ENCODE measurements at places on chromosomes 4 and X.

- DNase-seq, result no peak
Measured at GRCh38 chr4:22187203-22187820, 238.7 kb upstream of the KCNIP4 start.

- no peak for DNase-seq
Measured at GRCh38 chrX:537151-537550, 93.4 kb upstream of the SHOX start.

- no peak for DNase-seq
Measured at GRCh38 chr4:71186566-71187403, 152.0 kb upstream of the SLC4A4 start.

DNA sequence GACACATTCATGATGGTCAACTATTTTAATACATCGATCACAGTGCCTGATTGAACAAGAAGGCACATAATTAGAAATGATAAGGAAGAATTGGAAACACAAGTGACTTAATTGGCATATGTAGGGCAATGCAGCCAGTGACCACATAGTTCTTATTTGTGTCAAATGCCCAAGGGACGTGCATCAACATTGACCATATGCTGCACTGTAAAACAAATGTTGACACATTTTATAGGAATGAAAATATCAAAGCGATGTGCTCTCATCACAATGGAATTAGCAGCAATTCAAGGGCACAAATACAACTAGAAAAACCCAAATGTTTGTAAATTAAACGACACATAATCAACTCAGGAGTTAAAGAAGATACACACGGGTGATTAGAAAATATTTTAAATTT, 948.3 kb upstream of the PRKX start:
- no peak for DNase-seq

- no peak for DNase-seq
Measured at GRCh38 chr4:48945981-48946380, 39.4 kb upstream of the OCIAD2 start.

DNA sequence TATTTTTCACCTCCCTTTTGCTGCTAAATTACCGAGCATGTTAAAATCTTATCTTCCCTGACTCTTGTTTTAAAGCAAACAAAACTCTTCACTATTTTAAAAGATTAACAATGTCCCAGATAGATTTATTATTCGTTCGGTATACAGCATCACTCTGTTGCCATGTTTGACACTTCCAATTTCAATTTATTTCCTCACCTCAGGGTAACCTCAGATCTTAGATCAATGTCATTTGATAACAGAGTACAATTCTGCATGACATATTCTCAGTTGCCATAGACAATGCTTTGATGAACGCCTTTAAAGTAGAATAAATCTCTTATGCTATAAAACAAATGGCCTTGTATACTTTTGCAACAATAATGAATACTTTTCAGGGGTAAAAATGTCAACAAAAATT, 1078.1 kb upstream of the IGFBP7 start:
- no peak for DNase-seq

- DNase-seq, result no peak
Measured at GRCh38 chr4:53676402-53676871, 85.2 kb upstream of the LNX1 start.

DNA sequence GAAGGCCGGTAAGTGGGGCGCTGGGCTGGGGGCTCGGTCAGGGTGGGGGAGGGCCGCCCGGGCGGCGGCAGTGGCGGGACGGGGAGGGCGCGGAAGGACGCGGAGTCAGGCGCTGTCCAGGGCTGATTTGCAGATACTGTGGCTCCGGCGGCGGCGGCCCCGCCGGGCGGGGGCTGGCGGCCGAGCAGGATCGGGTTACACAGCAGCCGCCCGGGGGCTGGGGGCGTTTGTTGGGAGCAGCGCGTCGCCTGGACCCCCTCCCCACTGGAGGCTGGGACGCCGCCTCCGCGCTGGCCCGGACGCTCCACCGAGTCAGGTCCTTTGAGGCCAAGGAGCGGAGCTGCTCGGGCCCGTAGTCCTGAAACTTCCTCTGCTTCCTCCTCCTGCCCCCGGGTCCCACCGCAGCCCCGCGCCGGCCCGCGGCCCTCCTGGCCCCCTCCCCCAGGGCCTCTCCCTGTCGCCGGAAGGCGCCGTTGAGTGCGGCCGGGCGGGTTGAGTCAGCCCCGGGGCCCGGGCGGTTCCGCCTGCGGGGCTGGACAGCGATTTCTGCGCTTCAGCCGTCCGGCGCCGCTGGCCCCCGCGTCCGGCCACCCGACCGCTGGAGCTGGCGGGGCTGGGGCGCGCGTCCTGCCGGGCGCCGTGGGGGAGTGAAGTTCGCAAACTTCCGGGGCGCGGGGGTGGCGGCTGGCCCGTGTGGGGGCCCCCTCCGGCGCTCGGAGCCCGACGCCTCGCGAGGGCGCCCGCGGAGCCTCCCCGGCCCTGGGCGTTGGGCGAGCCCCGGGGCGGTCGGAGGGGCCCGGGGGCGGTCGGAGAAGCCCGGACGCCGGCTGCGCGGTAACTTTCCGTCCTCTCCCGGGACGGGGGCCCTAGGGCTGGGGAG, 746 bp downstream of the REST start:
- DNase-seq, result no peak

- DNase-seq, result no peak
Measured at GRCh38 chr4:114688059-114688458, 89.5 kb downstream of the UGT8 start.

DNA sequence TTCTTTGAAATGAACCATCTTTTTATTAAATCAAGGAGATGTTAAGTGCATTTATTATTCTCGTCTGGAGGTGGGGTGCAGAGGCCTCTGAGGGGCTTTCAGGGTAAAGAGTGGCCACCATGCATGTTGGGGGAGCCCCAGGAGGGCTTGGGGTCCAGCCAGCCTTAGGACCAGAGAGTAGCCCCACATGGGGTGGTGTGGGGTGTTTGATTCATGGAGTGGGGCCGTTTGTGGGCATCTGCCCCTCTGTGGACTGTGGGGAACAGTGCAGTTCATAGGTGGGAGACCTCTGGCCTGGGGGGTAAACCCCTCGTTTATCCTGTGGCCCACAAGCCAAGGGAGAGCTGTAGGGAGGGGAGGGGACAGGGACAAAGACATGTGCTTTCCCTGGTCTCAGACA, 26.9 kb downstream of the HTRA3 start:
- DNase-seq, result no peak

GRCh38 chr4:98466868-98467599, 191.4 kb downstream of the TSPAN5 start:
- no peak for DNase-seq

- DNase-seq, result no peak
Measured at GRCh38 chr4:164512124-164512523, 241.8 kb upstream of the SMIM31 start.

DNA sequence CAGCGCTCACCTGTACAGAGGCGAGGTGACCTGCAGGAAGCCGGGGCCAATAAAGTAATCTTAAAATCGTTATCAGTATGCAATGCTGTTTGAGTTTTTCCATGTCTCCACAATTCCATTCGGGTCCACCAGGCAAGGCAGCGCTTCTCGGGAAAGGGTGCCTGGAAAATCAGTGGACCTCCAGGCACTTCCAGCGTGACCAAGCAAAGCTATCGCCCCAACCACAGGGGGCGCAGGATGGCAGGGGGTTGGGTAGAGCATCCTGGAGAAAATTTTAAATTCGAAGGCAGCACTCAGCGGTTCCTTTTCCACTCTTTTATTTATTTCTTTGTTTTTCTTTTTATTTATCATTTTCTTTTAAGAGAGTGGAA, 5.4 kb upstream of the SOX3 start:
- DNase-seq, result no peak

DNA sequence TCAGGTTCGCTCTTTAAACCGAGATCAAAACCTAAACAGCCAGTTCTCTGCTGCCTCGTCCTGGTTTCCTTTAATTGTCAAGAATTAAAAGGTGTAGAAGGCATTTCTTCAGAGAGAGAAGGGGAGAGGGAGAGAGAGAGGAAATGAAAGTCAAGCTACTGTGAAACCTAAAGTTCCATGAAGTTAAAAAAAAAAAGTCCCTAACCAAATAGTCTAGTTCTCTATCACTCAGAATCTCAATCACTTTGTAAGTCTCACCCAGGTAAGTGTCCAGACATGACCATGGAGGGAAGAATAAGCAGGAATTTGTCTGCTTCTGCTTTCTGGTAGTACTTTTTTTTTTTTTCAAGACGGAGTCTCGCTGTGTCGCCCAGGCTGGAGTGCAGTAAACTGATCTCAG, 18.8 kb upstream of the SMIM14 start:
- no peak for DNase-seq

DNA sequence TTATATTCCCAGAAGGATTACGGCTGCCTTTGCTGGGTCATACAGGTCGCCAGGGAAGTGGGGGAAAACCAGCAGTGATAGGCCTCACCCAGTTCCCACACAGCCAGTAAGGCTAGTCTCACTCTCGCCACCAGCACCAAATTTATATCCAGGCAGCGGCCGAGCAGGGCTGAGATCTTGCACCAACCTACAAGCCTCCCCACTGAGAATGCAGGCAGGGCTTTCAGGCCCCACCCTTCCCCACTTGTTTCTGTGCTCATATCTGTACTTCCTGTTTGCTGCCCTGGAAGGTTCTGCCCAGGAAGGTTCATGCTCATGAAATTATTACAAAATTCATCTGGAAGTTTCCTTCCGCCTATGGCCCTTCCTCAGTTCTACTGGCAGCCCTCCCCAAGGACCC, 179.7 kb downstream of the STIM2 start:
- DNase-seq, result no peak

- DNase-seq, result no peak
Measured at GRCh38 chrX:55488006-55488592, 1.5 kb downstream of the USP51 start.

GRCh38 chr4:15163284-15163645, 161.0 kb downstream of the CPEB2 start:
- no peak for DNase-seq

GRCh38 chr4:101730291-101731117, 60.0 kb upstream of the BANK1 start:
- no peak for DNase-seq

DNA sequence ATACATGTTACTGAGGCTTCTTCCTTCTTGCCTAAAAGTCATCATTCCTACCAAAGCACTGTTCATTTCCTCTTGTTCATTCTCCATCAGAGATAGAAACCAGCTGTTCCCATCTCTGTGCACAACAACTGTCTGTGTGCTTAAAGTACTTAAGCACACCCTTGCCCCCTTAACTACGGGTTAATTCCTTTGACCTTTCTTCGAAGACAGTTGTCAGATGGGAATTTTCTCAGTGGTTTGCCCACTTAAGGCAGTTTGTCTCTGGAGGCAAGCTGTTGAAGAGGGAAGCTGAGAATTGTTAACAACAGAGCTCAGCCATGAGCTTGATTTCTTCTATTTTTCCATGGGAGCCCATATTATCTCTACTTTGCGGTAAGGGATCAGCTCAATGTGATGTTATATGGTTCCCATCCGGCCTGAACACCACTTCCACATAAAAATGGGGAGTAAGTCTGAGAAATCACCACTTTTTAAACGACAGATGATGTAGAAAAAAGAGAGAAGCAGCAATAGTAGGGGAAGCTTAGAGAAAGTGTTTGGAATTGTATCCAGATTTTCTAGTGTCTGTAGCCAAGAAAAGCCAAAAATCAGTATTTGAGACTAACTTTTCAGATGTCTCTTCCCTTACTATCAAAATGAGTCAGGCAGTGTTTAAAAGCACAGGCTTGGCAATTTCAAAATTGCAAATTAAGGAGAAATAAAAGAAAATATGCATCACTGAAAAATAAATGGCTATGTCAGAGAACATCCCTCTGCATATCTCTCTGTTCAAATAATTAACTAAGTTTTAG, 194.4 kb downstream of the SLIT2 start:
- no peak for DNase-seq

DNA sequence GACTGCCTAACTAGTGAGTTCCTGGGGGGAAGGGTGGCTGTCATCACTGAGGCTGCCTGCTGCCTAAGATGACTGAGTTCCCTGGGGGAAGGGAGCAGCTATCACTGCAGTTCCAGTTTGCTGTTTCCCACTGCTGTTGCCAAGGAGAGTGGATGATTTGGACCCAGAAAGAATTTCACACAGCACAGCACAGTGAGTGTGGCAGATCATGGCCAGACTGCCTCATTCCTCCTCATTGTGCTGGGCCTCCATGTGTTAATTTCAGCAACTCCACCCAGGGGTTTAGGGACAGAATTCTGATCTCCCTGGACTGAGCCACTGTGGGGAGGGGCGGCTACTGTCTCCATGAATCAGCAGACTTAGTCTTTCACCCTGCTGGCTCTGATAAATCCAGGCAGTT, 125.0 kb downstream of the TEX13C start:
- DNase-seq, result no peak
